Inflammatory macrophage treated with lipopolysaccharide for 1 hour (primary cell): ENCODE measurements at places on chromosomes 4 and X.

DNA sequence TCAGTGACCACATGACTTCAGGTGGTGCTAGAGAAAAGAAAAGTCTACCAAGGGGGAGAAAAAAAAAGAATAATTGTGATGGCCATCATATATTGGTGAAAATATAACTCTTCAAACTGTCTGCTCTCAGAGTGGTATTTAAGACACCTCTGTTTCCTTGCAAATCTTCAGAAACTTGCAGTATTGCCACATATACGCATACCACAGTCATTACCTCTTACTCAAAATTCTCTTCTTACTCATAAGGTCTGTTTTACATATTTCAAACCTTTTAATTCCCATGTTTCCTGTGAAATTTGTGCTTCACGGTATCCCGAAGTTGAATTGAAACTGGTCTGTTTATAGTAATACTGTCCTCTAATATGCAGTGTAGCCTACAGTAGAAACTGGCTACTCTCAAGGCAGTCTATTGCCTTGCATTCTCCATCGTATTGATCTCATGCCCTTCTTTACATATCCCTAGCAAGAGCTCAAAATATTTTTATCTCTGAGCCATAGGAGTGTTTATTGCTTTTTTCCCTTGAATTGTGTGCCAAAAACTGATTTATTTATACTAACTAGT lies 34.7 kb upstream of the LHFPL1 start:
- DNase-seq: no peak

- no peak for DNase-seq
Observed at GRCh38 chrX:139200793-139201192, 329.7 kb upstream of the F9 start.

GRCh38 chr4:26459054-26459755 lies 31.1 kb downstream of the CCKAR start:
- DNase-seq: peak; percentile 45

DNA sequence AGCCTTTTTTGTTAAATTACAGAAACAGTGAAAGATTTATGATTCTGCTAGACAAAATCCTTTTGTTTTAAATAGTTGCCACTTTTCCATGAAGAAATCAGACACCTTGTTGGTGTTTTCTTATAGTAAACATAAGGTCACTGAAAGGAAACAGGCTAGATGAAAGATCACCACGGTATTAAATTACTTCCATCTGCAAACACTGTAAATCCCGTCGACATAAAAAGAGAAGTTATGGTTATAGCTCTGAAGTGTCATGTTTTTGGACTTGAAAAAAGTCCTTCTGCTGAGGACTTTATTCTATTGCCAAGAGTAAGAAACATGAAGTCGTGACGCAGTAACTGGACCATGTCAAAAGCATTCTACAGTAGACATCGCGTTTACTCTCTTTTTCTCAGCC lies 567.6 kb upstream of the SLIT2 start:
- DNase-seq: no peak

- no peak for DNase-seq
Observed at GRCh38 chrX:17441965-17442364, 67.0 kb downstream of the NHS start.

DNA sequence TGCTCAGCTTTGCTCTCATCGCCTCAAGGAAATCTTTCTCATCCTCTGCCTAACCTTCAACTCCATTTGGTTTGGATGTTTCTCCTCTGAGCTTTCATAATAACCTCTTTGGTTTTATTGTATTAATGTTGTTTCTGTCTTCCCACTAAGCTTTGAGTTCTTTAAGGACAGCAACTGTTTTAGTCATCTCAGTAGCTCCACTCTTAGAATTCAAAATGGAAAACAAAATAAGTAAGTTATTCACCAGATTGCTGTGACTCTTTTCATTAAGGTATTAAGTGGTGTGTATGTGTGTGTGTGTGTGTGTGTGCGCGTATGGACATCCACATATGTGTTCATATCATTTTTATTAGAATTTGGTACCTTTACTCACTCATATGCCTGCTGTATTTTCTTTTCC lies 279.2 kb upstream of the BOD1L1 start:
- DNase-seq: no peak

GRCh38 chr4:116180157-116180601 lies 905.2 kb downstream of the TRAM1L1 start:
- DNase-seq: no peak

GRCh38 chr4:101931619-101932018 lies 141.1 kb downstream of the BANK1 start:
- DNase-seq: no peak

DNA sequence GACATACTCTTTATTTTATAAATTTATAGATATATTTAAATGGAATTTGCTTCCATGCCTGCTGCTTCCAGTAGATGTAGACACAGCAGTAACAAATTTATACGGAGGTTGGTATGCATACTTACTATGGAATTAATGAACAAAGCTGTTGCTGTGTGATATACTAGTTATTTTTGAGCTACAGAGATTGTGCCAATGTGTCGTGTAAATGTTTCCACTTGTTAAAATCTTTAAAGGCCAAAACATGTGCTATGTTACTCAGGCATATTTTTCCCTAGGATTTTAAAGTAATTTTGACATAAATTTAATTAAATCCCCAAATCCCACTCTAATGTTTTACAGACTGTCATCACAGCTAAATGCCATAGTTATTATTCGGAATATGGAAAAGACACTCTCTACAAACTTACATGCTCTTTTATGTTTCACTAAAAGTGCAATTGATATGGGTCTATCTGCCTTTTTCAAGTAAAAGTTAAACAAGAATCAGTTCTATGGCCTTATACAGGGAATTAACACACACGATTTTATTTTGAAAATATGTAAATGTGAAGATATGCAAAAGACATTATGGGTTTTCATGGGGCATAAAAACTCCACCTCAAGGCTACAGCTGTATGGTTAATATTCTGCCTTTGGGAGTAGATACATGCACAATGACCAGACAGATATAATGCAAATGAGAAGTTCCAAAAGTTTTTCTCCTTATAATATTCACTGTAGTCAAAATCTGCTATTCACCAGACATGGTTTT lies 256.8 kb downstream of the FSTL5 start:
- DNase-seq: no peak

GRCh38 chr4:129323658-129324057 lies 227.7 kb downstream of the C4orf33 start:
- no peak for DNase-seq

DNA sequence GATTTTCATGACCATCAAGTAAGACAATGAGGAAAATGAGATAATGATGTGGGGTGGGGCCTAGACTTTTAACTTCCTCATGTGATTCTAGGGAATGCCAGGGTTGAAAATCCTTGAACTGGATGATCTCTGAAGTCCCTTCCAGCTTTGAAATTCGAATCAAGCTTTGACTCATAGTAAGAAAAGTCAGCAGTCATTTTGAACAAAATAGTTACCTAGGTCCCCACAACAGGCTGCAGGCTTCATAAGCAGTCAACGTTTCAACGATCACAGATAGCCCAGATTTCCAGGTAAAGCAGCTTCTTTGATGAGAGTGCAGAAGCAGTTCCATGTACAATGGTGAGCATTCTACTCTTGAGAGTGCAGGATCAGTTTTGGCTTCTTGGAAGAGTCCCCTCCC lies 93.7 kb downstream of the GRIA3 start:
- no peak for DNase-seq

- no peak for DNase-seq
Observed at GRCh38 chr4:174037049-174037448, 246.4 kb downstream of the FBXO8 start.

GRCh38 chr4:147580396-147580795 lies 36.8 kb upstream of the TMEM184C start:
- no peak for DNase-seq

- no peak for DNase-seq
Observed at GRCh38 chrX:24391389-24391788, 30.9 kb downstream of the SUPT20HL1 start.

DNA sequence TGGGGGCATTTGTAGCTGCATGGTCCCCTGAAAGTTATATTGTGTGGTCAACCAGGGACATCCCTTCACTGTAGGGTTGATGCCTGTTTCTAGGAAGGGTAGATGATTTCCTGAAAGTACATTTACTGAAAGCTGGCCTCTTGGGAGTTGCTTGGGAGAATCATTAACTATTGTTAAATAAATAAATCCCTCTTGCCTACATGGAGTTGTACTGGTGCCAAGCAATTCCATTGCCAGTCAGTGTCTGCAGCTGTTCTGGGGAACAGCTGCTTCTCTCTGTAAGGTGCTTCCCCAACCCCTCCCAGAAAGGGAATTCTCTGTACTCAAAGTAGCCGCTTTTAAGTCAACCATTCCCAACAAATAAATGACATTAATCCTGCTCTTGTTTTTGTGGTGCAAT lies 51.1 kb downstream of the C4orf51 start:
- DNase-seq: no peak

GRCh38 chrX:126550816-126551215 lies 1.8 kb downstream of the DCAF12L1 start:
- no peak for DNase-seq

GRCh38 chr4:180792541-180792940 lies 1450.7 kb upstream of the TENM3 start:
- peak; percentile 22 for DNase-seq

DNA sequence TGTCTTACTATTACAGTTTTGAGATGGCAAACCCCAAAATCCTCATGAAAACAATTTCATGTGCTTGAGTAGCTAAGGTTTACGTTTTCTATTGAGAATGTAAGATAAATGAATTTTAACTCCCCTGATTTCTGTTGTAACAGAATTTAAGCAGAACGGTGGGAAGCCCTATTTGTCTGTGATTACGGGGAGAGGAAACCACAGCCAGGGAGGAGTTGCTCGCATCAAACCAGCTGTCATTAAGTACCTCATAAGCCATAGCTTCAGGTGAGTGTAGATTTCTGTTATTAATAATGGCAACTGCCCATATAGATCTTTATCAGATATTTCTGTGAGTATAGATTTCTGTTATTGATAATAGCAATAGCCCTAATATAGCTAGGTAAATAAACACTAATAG lies 44.2 kb upstream of the RHOH start:
- no peak for DNase-seq

GRCh38 chr4:161208564-161208963 lies 955.2 kb downstream of the FSTL5 start:
- no peak for DNase-seq

DNA sequence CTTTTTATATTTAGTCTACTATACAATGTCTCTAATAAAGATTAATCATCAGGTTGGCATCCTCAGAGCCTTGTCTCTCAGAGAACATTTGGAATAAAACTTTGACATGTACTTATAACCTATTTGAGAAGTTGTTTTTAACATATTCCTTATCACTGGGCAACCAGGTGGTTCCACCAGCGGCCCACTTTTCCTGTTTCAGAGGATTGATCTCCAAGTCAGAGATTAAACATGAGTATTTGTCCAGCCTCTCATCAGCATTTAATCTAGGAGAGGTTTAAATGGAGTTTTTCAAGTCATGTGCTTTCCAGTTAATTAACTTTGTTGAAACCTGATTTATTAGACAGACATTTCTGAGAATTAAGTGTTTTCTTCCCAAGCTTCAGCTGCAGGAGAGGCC lies 345.5 kb downstream of the GRXCR1 start:
- no peak for DNase-seq

- no peak for DNase-seq
Observed at GRCh38 chr4:112905728-112906127, 143.7 kb upstream of the ANK2 start.

DNA sequence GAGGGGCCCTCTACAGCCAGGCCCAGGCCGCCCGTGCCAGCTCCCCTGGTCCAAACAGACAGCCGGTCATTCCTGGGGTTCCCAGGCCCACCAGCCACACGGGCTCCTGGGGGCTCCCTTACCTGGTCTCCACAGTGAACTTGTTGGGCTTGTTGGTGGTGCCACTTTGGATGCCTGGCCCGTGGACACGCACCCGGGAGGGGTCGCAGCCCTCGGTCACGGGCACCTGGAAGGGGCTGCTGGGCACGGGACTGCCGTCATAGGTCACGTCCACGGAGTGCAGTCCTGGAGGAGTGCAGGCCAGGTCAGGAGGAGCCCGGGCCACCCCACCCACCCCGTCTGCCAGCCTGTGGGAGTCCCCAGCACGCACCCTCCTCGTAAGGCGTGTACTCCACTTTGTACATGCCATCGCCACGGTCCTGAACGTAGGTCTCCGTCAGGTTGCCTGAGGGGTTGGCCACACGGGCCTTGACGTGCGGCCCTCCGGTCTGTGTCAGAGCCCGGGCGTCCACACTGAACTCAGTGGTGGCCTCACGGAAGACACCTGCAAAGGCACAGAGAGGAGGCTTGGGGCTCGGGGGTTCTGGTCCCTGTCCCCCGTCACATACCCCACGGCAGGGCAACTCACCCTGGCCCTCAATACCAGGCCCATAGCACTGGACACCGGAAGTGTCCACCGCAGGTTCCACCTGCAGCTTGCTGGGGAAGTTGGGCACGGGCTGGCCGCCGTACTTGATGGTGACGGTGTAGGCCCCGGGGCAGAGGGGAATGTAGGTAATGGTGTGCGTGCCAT lies 14.9 kb downstream of the FLNA start:
- no peak for DNase-seq

- no peak for DNase-seq
Observed at GRCh38 chrX:7390441-7390840, 242.5 kb upstream of the PUDP start.

DNA sequence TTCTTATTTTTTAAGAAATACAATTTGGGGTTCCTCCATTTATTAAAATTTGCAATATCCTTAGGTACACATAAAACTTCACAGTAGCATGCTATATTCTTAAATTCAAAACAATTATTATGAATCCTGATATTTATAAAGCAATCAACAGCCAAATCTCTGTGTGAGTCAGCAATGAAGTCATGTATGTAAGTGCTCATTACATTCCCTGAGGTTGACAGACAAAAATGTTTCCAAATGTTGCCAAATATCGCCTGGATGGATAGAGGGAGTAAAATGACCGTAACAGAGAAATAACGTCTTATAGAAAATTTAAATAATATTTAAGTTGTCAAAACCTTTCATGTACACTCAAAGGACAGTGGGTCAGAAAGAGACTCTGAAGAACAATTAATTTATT lies 220.0 kb downstream of the PCDH18 start:
- DNase-seq: no peak

DNA sequence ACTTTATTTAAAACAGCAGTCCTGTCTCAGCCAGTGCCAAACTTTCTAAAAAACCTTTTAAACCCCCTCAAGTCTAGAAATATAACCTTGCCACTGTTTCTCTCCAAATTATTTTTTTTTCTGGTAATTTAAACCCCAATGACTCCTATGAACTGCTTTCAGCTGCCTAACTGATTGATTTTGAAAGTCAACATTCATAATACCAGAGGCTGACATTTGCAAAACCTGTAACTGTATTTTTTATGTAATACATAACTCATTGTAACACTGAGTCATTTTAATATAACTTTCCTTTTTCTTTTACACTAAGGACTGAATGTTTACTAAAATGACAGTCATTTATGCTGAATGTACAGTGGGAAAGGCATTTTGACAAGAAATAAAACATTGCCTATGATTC lies 19.1 kb upstream of the EGFL6 start:
- no peak for DNase-seq

GRCh38 chr4:153514688-153515426 lies 48.7 kb downstream of the TMEM131L start:
- no peak for DNase-seq

DNA sequence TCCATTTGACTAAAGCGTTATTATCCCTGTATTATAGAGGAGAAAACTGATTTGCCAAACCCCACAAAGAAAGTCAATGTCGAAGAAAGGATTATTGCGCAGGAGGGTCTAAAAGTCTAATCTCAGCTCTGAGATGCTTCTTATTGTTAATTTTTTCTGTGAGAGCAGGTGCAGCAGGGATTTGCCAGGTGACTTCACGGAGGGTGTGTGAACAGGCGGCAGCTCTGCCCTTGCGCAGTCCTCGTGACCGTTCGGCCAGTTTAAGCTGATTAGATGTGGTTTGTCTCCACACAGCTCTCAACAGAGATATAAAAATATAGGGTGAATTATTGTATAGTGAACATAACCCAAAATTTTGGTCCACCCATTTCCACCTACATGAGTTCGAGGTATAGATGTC lies 28.5 kb downstream of the TENM3 start:
- no peak for DNase-seq
